Mucosa of descending colon (tissue), 3 donors: ENCODE measurements at places on chromosomes 2 and 18. TPM values are rescaled to one million over a fixed set of nuclear protein-coding genes. Genes with fewer than 3 reads are reported as not detected.

Gene CDKL4
- 1.0 TPM for total RNA-seq

DNA sequence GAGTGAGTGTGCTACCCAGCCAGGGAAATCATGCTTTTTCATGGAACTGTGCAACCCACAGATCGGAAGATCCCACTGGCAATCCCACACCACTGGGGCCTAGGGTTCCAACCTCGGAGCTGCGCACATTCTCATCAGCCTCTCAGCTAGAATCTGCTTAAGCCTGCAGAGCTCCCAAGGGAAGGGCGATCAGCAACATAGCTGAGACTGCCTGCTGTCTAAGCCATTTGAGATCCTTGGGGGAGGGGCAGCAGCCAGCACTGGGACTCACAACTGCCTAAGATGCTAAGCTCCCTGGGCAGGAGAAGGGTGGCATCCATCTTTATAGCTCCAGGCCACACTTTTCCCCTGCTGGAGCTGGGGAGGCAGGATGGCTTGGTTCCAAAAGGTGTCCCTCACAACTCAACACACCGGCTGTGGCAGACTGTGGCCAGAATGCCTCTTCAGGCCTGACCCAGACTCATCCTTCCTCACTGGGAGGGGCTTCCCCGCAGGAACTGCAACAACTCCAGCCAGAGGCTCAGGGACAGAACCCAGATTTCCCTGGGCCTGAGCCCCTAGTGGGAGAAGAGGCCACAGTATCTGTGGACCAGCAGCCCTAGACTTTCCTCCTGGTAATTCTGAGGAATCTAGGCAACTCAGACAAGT, 1133.3 kb upstream of the PIK3C3 start:
- no peak for DNase-seq

- no peak for DNase-seq
Observed at GRCh38 chr2:229339618-229340017, 68.5 kb upstream of the PID1 start.

GRCh38 chr2:55137024-55137958, 87.0 kb upstream of the RTN4 start:
- DNase-seq, result peak; percentile 48
